ENCODE measurements at places on chromosomes 16 and 17. TPM values are rescaled to one million over a fixed set of nuclear protein-coding genes. Genes with fewer than 3 reads are reported as not detected.

- peaks cover 4% of the 10 kb centered on the region for H3K4me1 ChIP-seq
- no peaks in the 10 kb centered on the region for H3K27me3 ChIP-seq
- no peak overlapping the region for H3K4me3 ChIP-seq
- H3K36me3 ChIP-seq = no peaks in the 10 kb centered on the region
- no peak overlapping the region for H3K27ac ChIP-seq
- no peak for DNase-seq
These were observed 19.6 kb downstream of the SPIRE2 start for GRCh38 chr16:89847940-89848297.

DNA sequence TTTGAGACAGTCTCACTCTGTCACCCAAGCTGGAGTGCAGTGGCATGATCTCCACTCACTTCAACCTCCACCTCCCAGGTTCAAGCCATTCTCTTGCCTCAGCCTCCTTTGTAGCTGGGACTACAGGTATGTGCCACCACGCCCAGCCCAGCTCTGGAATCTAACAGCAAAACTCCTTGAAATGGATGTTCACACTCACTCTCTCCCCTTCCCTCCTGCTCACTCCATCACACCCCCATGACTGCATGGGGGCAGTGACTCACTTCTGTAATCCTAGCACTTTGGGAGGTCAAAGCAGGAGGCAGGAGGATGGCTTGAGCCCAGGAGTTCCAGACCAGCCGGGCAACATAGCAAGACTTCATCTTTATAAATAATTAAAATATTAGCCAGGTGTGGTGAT, 11.1 kb upstream of the TFAP4 start:
- H3K4me3 ChIP-seq = no peak overlapping the region
- DNase-seq = no peak
- no peaks in the 10 kb centered on the region for H3K36me3 ChIP-seq
- H3K4me1 ChIP-seq = peaks cover 24% of the 10 kb centered on the region

- no peak overlapping the region for H3K4me3 ChIP-seq
- H3K36me3 ChIP-seq = peaks cover 59% of the 10 kb centered on the region
- no peaks in the 10 kb centered on the region for H3K4me1 ChIP-seq
- DNase-seq = no peak
These were observed 30.0 kb downstream of the SNN start for GRCh38 chr16:11698271-11698689.

DNA sequence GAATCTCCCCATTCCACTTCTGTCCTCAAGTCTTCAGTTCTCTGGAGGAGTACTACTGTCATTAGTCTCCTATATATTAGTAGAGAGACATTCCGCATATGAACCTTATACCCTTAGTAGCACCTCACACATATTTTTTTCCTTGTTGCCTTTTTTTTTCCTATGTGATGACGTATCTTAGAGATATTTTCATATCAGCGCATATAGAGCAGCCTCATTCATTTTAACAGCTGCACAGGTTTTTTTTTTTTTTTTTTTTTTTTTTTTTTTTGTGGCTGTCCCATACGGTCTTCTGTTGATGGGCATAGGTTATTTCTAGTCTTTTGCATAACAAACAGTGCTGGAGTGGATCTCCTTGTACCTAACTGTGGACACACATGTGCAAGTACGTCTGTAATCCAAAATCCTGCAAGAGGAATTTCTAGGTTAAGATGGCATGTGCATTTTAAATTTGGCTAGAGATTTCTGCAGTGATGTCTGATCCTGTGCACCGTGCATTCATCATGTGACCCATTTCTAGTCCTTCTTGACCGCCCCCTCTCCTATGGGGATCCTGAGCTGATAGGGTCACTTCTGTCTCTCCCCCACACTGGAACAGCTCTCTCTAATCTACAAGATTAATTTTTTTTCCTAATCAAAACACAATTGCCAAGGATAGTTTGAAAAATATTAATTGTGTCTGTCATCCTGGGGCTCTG, 64.8 kb downstream of the PRKCB start:
- no peak overlapping the region for H3K4me3 ChIP-seq
- H3K4me1 ChIP-seq = peaks cover 12% of the 10 kb centered on the region
- H3K27ac ChIP-seq = no peak overlapping the region
- no peaks in the 10 kb centered on the region for H3K36me3 ChIP-seq

DNA sequence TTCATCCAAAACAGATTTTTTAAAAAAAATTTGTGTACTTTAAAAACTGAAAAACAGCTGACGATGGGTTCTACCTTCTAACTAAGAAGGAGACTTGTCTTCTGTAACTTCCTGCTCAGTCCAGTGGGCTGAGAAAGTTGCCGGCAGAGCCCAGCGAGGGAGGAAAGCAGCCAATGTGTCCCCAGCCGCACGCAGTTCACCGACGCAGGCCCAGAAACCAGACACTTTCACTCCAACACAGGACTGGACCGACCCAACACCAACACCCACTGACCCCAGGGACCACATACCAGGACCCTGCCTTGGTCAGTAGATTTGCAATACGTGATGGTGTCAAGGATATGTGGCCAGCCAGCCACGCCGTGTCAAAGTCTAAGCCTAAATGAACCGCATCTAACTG, 25.6 kb downstream of the TRAP1 start:
- no peak overlapping the region for H3K27ac ChIP-seq
- peaks cover 21% of the 10 kb centered on the region for H3K36me3 ChIP-seq
- H3K27me3 ChIP-seq = no peaks in the 10 kb centered on the region
- no peak for DNase-seq

DNA sequence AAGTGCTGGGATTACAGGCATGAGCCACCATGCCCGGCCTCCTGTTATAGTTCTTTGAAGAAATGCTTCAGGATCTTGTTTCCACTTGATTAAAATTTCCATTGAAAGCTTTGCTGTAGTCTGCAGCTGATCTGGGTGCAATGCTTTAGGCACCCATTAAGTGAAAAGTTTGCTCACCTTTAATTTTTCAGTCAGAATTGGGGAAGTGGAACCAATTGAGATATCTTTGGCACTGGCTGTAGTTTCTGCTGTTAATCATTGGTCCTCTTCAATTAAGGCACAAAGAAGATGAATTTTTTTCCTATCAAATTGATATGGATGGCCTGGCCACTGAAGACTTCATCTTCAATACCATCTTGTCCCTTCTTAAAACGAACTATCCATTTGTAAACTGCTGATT, 336.1 kb upstream of the TBX2 start:
- H3K36me3 ChIP-seq = no peaks in the 10 kb centered on the region
- no peaks in the 10 kb centered on the region for H3K27me3 ChIP-seq

- H3K27ac ChIP-seq = peak overlapping the region; percentile 74
- no peak overlapping the region for H3K4me3 ChIP-seq
- peak; percentile 74 for DNase-seq
- no peaks in the 10 kb centered on the region for H3K27me3 ChIP-seq
- H3K36me3 ChIP-seq = no peaks in the 10 kb centered on the region
- H3K4me1 ChIP-seq = peaks cover 37% of the 10 kb centered on the region
These were observed 82.6 kb downstream of the HIC1 start for GRCh38 chr17:2137342-2138098.

- no peak overlapping the region for H3K4me3 ChIP-seq
- no peak for DNase-seq
- H3K36me3 ChIP-seq = peaks cover 48% of the 10 kb centered on the region
- H3K27ac ChIP-seq = 0 out of 2 replicates have a peak overlapping the region, but pooled peaks have one; percentile 2
- no peaks in the 10 kb centered on the region for H3K27me3 ChIP-seq
These were observed 12.4 kb downstream of the CCDC43 start for GRCh38 chr17:44677136-44677535.

GRCh38 chr17:75110234-75110937, 617 bp downstream of the ARMC7 start:
- no peak for DNase-seq
- H3K4me3 ChIP-seq = peak overlapping the region; percentile 50
- H3K27me3 ChIP-seq = no peaks in the 10 kb centered on the region
- H3K27ac ChIP-seq = no peak overlapping the region
- H3K36me3 ChIP-seq = peaks cover 15% of the 10 kb centered on the region
- H3K4me1 ChIP-seq = peaks cover 41% of the 10 kb centered on the region

- DNase-seq = no peak
- no peaks in the 10 kb centered on the region for H3K4me1 ChIP-seq
- H3K36me3 ChIP-seq = no peaks in the 10 kb centered on the region
- H3K4me3 ChIP-seq = no peak overlapping the region
These were observed 503.4 kb upstream of the PSMD7 start for GRCh38 chr16:73793260-73793659.

- no peak overlapping the region for H3K4me3 ChIP-seq
- peaks cover 98% of the 10 kb centered on the region for H3K36me3 ChIP-seq
- no peak overlapping the region for H3K27ac ChIP-seq
- H3K27me3 ChIP-seq = no peaks in the 10 kb centered on the region
These were observed 15.8 kb downstream of the CTU2 start for GRCh38 chr16:88721815-88722755.

- no peak for DNase-seq
- no peaks in the 10 kb centered on the region for H3K27me3 ChIP-seq
- no peaks in the 10 kb centered on the region for H3K4me1 ChIP-seq
- no peak overlapping the region for H3K27ac ChIP-seq
These were observed 2.5 kb upstream of the MYH4 start for GRCh38 chr17:10471858-10472257.

DNA sequence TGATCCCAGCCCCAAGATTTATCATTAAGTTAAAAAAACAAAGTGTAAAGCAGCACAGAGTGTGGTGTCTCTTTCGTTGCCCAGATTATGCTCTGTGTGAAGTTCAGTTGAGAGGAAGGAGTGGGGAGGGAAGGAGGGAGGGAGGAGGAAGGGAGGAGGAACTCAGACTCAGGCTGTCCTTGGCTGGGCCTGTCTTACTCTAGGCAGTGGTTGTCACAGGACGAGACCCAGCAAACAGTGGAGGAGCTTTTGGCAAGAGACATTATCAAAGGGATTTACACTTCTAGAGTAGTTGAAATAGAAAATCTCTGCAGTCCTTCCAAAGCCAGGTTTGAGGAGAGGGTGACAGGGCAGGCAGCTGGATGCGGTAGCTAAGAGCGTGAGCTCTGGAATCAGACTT, 27.8 kb downstream of the KNOP1 start:
- H3K4me3 ChIP-seq = no peak overlapping the region
- DNase-seq = no peak

DNA sequence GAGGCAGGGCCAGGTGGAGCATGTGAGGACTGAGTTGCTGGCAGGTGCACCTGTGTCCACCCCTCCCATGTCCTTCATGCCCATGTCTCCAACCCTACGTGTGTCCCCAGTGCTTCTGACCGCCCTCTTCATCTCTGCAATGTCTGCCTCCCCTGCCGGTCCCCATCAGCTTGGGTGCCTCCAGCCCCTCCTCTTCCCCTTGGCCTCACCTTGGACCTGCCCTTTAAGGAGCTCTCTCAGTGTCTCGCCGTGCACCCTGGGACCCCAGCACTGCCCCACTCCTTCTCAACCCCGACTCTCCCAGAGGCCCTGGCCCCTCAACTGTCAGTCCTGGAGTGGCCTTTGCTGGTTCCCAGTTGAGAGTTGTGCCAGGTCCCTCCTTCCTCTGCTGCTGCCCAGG, 15.0 kb downstream of the RIPOR1 start:
- peaks cover 98% of the 10 kb centered on the region for H3K36me3 ChIP-seq
- no peak for DNase-seq
- H3K4me1 ChIP-seq = peaks cover 8% of the 10 kb centered on the region
- no peak overlapping the region for H3K4me3 ChIP-seq
- H3K27ac ChIP-seq = no peak overlapping the region
- H3K27me3 ChIP-seq = no peaks in the 10 kb centered on the region

GRCh38 chr16:8908810-8909468, 26.8 kb downstream of the LITAFD start:
- H3K36me3 ChIP-seq = peaks cover 89% of the 10 kb centered on the region
- no peak overlapping the region for H3K4me3 ChIP-seq
- no peak overlapping the region for H3K27ac ChIP-seq
- DNase-seq = no peak

GRCh38 chr16:17301593-17302135, 169.1 kb downstream of the XYLT1 start:
- H3K36me3 ChIP-seq = no peaks in the 10 kb centered on the region
- H3K27me3 ChIP-seq = no peaks in the 10 kb centered on the region
- H3K27ac ChIP-seq = no peak overlapping the region
- DNase-seq = no peak

DNA sequence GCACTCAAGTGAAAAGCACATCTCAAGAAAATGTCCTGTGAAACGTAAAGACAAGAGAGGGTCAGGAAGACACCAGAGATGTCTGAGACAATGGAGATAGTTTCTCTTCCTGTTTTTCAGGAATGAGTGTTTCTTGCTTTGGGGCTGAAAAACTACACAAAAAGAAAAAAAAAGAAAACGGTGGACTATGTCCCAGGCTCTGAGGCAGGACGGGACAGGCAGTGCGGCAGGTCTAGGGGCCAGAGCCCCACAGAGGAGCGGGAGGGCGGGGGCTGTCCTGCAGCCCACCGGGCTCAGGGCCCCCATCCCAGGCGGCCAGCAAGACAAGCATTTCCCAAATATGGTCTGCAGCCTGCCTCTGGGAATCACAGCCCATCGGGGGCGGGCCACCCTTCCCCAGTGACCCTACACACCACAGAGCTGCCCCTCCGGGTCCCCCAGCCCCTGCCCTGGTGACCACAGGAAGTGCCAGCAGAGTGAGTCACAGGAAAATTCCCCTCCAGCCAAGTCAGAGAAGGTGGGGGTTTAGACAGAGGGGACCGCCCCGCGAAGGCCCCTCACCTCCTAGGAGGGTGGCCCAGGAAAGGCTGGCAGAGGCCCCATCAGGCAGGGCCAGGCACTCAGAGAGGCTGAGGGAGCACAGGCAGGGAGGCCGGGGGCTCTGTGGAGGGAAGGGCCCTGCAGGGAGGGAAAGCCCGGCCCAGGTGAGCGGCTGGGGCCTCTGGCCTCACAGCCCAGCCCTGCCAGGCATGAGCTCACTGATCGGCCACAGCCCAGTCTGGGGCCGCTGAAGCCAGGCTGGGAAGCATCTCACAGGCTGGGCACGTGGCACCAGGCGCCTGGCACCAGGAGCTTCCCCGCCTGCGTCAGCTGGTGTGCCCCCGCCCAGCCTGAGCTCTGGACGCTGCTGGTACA, 6.3 kb downstream of the BCAR1 start:
- H3K4me3 ChIP-seq = no peak overlapping the region
- peaks cover 83% of the 10 kb centered on the region for H3K36me3 ChIP-seq
- peaks cover 70% of the 10 kb centered on the region for H3K4me1 ChIP-seq

DNA sequence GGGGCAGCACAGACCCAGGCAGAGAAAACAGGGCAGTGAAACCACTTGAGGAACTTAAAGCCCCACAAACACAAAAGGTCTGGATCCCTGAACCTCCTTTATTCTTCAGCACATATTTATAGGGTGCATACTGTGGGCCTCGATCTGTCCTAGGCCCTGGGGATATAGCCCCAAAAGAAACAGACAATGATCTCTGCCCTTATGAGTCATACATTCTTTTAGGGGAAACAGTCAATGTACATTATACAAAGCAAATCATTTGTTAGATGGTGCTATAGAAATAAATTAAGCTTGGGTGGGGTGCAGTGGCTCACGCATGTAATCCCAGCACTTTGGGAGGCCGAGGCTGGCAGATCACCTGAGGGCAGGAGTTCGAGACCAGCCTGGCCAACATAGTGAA, 10.0 kb upstream of the HES7 start:
- peaks cover 17% of the 10 kb centered on the region for H3K4me1 ChIP-seq
- H3K4me3 ChIP-seq = no peak overlapping the region
- H3K27me3 ChIP-seq = no peaks in the 10 kb centered on the region
- peak; percentile 27 for DNase-seq
- H3K27ac ChIP-seq = no peak overlapping the region

- peaks cover 48% of the 10 kb centered on the region for H3K4me1 ChIP-seq
- DNase-seq = peak; percentile 96
- H3K36me3 ChIP-seq = no peaks in the 10 kb centered on the region
- peak overlapping the region; percentile 97 for H3K27ac ChIP-seq
These were observed 68.3 kb upstream of the BCAR1 start for GRCh38 chr16:75319513-75320411.

TBC1D3D gene
- 1.8 TPM for total RNA-seq

HS3ST3A1 gene
- total RNA-seq = 12.9 TPM

ANKFN1 gene
- not detected for total RNA-seq

KREMEN2 gene
- not detected for total RNA-seq

GNGT2 gene
- total RNA-seq = not detected

PRCD gene
- total RNA-seq = not detected

KRTAP4-3 gene
- total RNA-seq = not detected

GNAO1 gene
- total RNA-seq = 5.1 TPM
